Glomerular endothelial cell (primary cell): ENCODE measurements at places on chromosomes 13 and 19. TPM values are rescaled to one million over a fixed set of nuclear protein-coding genes. Genes with fewer than 3 reads are reported as not detected.

DNA sequence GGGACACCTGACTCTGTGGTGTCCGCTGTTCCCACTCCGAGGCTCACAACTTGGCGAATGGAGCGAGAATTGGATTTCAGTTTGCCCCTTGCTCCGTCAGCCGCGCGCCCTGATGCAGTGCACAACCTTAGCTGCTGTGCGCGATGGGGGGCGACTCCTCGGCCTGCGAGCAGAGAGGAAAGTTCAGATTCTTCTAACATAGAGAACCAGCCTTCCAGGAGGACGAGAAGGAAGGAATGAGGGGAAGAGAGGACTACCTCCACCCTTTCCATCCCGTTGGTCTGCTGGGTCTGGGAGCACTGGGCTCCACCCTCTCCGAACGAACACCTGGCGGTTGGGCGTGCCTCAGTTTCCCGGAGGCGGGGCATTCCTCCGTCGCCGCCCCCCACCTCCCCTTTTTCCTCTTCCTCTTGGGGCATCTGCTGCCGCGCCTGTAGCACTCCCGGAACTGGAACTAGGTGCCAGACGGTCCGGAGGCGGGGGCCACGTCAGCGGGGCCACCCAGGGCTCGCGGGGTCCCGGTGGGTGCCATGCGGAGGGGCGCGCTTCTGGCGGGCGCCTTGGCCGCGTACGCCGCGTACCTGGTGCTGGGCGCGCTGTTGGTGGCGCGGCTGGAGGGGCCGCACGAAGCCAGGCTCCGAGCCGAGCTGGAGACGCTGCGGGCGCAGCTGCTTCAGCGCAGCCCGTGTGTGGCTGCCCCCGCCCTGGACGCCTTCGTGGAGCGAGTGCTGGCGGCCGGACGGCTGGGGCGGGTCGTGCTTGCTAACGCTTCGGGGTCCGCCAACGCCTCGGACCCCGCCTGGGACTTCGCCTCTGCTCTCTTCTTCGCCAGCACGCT is at the start of gene KCNK6:
KCNK6 (plus strand) TSS at position 425 of the 838 bp plus-strand sequence; CDS start at position 531, 106 bp downstream.
- no peak for DNase-seq

GRCh38 chr19:58305932-58306323 is 751 bp downstream of the ERVK3-1 start:
- DNase-seq = no peak

DNA sequence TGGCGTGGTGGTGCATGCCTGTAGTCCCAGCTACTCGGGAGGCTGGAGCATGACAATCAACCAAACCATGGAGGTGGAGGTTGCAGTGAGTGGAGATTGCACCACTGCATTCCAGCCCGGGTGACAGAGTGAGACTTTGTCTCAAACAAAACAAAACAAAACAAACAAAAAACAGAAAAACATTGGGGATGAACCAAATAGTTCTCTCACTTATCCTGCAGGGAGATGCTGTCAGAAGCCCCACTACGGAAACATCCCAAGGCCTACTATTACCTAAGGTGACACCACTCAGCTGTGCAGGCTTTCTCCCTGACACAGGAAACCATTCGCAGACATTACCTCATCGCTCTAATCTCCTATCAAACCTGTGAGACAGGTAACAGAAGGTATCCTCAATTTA is 113.5 kb downstream of the FOXO1 start:
- DNase-seq = no peak

GRCh38 chr13:66639044-66639443 is 591.1 kb downstream of the PCDH9 start:
- no peak for DNase-seq

GRCh38 chr13:46962281-46962941 is 65.6 kb upstream of the HTR2A start:
- no peak for DNase-seq

DNA sequence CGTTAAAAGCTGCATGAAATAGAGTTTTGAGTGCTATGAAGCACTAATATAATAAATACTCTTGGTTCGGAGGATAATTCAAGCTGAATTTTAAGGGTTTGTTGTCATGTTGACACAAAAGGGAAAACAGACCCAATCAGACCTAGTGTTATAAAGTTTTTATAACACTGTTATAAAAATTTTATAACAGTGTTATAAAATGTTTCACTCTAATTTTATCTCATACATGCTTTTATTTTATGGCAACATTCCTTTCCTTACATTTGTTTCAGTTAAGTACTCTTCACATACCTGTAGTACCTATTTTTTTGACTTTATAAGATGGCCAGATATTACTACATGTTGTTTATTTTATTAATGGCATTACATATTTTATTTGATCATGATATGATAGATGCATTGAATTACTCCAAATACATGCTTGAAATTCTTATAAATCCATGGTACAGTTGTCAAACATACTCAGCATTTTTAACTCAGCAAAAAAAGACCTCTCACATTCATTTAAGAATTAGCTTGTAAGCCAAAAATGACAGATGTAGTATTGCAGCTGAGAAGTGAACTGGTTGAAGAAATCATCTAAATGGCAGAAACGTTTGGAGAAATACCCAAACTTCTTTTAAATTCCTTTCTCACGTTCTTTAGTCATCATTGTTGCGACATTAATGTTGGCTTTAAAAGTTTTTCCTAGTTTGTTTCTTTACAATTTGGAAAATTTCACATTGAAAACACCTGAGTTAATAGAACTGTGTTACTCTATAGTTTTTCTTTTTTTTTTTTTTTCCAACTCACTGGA is 104.5 kb downstream of the PIBF1 start:
- DNase-seq = no peak

ZNF681 gene
- total RNA-seq = 1.2 and 1.6 TPM in 2 replicates

WTIP gene
- 18.3 and 20.6 TPM in 2 replicates for total RNA-seq

CYP2F1 gene
- not detected in 2 replicates for total RNA-seq

ZNF835 gene
- 0.18 and 0.34 TPM in 2 replicates for total RNA-seq

PSG1 gene
- 1.6 and 2.0 TPM in 2 replicates for total RNA-seq

FAM83E gene
- total RNA-seq = not detected in 2 replicates
